ENCODE measurements at places on chromosomes 7 and 10.

DNA sequence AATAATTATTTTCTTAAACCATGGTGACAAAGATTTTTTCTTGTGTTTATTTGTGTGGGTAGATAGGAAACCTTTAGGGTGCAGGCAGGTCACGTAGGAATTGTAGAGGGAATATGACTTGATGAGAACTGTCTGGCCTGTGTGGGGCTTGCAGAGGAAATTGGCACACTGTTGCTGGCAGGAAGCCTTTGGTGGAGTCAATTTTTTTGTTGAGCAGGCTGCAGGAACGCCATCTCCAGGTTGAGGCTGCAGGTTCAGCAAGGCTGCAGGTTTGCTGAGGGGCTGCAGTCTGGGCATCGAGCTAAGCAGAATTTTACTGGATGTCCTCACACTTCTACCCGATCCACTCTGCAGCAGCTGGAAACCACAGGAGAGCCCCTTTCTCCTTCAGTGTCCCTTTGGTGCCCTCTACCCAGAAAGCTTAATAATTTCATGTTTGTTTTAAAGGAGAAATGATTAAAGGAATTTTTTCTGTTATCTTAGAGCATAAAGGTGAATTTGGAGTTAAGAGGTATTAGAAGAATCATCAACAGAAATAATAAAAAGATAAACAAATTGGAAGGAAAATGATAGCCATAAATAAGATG is 37.0 kb downstream of the TBC1D12 start:
- DNase-seq: no peak

- DNase-seq: no peak
Observed at GRCh38 chr7:132817949-132818348, 241.7 kb upstream of the PLXNA4 start.

DNA sequence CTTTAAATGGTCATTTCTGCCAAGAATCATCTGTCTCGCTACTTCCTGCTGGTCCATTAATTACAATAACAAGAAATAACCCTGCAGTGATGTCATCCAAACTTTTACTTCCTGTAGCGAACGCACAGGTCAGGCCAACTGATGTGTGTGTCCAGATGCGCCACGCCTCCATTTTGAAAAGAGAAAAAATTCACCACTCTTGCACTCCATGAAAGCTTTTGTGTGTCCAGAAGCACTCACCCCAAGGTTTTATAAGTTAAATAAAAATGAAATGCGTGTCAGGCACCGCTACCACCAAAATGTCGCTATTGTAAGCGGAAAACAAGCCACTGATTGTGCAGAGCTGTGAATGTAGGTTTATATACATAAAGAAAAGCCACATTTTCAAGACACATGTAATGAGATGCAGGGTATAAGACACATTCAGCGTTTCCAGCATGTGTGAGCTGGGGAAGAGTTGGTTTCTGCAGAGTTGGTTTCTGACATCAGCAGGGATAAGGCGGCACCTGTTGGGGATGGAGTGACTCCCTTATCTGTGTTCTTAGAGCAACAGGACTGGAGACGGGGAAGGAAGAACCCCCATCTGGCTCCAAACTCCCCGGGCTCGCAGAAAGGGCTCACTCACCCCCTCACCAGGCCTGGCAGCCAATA is 83.3 kb downstream of the CTBP2 start:
- DNase-seq: no peak

- no peak for DNase-seq
Observed at GRCh38 chr10:36173364-36173763, 531.3 kb upstream of the FZD8 start.

GRCh38 chr10:122362621-122363020 is 11.9 kb upstream of the PLEKHA1 start:
- no peak for DNase-seq

- no peak for DNase-seq
Observed at GRCh38 chr7:23520582-23520981, 11.2 kb downstream of the TRA2A start.

DNA sequence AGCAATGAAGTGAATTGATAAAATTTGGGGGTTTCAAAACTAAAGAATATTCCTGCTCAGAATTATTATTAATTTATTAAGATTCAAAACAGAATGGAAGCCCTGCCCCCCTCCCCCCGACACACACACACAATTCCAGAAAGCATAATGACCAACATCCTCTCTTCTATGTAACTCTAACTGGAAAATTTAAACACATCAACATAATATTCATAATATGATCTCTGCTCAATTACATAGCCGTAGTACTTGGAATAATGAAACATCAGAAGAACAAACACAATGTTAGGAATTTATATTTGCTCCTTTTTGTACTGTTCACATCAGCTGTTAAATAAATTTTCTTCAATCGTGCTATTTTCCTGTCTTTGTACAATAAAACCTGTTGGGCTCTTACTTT is 20.8 kb downstream of the PCLO start:
- no peak for DNase-seq

DNA sequence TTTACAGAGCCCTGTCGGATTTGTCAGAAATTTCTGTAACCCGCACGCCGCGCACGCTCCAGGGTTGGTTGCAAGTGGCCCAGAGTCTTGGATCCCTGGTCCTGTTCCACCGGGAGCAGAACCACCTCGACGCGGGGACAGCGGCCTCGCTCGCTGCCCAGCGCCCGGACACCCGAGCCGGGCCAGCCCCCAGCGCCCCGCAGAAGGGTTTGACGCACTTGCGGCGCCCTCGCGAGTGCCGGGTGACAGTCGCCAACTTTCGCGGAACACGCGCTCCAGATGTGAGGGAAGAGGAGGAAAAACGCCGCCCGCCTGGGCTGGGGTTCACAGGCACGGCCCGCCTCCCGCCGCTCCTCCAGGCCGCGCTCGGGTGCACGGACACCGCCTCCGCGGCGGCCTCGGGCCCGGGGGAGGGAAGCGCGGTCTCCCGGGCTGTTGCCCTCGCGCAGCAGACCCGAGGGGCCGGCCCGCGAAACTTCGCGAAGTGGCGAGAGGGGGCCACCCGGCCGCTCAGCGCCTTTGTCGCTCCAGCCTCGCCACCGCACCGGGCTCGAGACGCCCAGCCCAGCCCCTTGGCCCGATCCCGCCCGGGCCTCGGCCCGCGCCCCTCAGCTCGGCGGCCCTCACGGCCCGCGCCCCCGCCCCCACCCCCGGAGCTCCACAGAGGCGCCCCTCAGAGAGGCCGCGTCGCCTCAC is 514 bp downstream of the RNF216 start:
- DNase-seq: no peak

- no peak for DNase-seq
Observed at GRCh38 chr10:111558211-111558610, 481.4 kb downstream of the ADRA2A start.

GRCh38 chr10:92493362-92493761 is 80.5 kb downstream of the IDE start:
- DNase-seq: no peak

Data from activated T-helper 9 cell treated with anti-CD3 and anti-CD28 coated beads, Interleukin-2, amount 50 U/mL, for 16 hours (primary cell).